ENCODE measurements at places on chromosomes 6 and 20.

GRCh38 chr6:7730784-7731227 is 4.9 kb downstream of the BMP6 start:
- DNase-seq, result no peak

- DNase-seq, result no peak
These were observed 296 bp downstream of the ADNP start for GRCh38 chr20:50930976-50931305.

- no peak for DNase-seq
These were observed 783.4 kb upstream of the CHD6 start for GRCh38 chr20:42401613-42402012.

DNA sequence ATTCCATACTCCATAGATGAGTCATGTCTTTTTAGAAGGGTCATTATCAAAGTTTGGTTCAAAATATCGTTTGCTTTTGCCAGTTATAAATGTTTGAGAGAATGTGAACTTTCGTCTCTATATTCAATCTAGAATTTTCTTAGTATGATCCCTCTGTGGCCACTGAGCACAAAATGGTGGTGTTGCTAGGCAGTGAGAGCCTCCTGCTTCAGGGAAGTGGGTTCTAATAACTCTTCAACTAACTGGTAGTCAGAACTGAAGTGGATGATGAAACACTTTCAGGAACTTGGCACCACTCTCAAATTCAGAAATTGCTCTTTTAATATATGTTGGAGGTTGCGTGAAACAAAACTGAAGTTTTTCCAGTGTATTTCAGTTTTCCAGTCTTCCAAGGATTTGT is 125.0 kb upstream of the DOK5 start:
- no peak for DNase-seq

DNA sequence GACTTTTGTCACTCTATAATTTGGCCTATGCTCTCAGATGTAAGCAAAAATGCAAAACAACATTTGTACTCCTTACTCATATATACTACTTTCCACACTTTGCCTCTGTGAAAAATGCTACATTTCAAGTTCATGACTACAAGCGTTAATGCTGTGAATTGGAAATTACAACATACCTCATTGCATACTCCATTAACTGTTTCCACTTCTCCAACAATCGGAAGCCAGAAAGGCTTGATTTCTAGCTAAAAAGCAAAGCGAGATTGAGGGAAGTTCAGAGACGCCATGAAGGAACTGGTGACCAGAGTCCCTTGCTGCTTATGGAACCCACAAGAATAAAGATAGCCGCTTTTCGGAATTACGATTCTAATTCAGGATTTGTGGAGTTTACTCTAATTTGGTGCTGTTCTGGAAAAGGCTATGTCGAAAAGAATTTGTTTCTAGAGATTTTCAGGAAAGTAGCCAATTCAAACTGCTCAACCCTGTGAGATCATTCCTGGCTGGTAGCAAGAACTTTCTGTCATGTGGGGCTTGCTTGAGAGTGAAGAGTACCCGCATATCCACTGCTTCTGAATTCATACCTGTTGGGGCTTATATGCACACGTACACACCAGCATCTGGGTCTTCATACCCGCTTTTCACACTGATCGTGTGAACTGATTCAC is 98.0 kb upstream of the CITED2 start:
- peak; percentile 25 for DNase-seq

- no peak for DNase-seq
These were observed 897.0 kb upstream of the SLC35B3 start for GRCh38 chr6:9332241-9332780.

DNA sequence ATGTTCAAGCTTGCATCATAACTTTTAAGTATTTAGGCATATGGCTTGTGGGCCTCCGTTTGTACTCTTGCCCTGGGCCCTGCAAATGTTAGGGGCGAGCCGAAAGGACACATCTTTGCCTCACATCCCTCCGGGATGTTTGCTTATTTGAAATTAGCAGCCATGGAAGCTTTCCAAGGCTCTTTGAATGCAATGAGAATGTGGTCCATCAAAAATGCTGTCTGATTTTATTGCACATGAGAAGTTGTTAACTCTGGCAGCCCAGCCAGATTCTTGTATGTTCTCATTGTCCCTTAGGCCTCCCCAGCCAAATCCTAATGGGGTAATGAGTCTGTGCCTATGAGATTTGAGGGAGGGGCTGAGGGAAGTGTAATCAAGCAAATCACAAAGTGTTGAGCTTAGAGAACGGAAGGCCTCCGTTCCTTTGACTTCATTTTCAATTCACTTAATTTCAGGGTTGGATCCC is 261.2 kb upstream of the MARCKS start:
- DNase-seq, result peak; percentile 86

- no peak for DNase-seq
These were observed 127.0 kb downstream of the RNF144B start for GRCh38 chr6:18514180-18514579.

DNA sequence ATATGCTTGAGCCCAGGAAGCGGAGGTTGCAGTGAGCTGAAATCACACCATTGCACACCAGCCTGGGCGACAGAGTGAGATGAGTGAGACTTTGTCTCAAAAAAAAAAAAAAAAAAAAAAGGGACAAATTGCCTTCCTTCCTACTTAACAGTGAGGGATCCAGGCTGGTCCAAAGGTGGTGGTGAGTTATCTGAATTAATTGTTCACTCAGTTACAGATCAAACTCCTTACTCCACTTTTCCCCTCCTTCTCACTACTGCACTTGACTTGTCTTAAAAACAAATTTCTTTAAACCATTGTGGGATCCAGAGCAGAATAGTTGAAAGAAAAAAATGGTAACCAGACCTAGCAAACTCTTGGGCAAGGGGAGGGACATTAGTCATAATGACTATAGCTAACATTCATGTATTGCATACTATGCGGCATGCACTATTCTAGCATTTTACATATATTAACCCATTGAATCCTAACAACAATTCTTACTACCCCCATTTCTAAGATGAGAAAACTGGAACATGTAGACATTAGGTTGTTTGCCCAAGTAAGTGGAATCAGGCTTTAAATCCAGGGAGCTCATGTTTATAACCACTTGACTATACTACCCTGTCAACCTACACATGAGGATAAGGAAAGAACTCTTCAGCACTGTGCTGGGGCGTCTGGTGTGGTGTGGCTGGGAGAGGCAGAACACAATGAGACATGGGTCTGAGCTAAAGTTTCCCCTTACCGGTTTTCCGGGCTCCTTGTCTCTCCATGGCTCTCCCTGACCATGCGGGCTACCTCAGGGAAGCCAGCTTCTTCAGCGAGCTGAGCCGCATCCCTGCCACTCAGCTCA is 1.5 kb downstream of the GPANK1 start:
- DNase-seq, result no peak

DNA sequence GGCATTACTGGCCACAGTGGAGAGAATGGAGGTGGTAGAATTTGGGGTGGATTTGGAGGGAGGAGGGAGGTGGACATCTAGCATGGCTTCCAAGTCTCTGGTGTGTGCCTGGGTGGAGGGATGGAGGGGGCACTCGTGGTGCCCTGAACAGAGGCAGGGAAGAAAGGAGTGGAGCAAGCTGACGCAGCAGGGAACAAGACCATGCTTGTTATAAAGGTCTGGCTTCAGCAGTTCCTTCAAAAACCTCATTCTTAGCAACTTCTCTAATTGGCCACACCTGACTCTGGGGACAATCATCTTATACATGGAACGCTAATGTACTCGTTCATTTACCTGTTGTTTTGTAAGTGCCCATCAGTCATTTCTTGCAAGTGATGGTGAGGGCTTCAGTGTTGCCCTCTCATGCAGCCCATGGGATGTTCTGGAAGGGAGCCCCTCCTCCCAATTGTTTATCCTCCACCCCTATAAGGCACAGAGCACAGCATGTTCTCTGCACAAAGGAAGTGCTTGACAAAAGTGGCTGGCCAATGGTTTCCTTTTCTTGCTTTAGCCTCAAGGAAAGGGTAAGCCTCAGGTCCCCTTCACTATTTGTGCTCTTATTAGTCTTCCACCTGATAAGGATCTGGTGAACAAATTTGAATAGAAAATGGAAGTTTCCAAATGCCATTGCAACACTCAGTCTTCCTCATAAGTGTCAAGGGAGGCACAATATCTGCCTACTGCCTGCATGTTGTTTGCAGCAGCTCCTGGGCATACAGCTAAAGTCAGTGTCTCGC is 39.3 kb downstream of the GFOD1 start:
- DNase-seq, result no peak

- no peak for DNase-seq
These were observed 681.0 kb upstream of the GJE1 start for GRCh38 chr6:141451511-141452353.

- peak; percentile 29 for DNase-seq
These were observed 708 bp downstream of the NRN1 start for GRCh38 chr6:6006006-6006427.

DNA sequence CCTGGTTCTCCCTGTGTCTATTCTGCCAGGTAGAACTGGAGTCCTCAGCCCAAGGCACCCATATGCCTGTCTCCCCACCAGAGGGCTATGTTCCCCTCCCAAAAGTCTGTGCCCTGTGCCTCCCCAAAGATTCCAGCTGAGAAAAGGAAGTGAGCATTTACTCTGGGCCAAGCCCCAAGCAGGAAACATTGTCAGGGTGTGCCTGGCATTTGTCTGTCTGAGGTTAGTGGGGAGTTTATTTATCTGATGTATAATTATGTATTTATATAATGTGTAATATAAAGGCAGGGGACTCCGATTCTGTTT is 5.6 kb downstream of the GDF5 start:
- no peak for DNase-seq

DNA sequence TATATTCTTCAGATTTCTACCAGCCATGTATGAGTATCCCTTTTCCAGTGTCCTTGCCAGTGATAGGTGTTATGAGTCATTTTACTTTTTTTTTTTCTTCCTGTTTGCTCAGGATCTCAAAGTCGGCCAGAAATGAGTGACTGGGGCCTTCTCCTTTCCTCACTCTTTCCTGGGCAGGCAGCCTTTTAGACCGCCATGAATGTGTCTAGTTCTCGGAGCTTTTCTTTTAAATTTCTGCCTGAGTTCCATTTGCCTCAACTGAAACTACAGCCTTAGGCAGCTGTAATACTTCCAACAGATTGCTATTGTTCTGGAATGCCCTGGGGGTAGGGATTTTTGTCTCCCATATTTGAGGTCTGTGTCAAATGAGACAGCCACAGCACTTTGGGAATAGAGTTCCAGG is 83.7 kb downstream of the STXBP5 start:
- no peak for DNase-seq

GRCh38 chr6:111263837-111264236 is 176.5 kb downstream of the SLC16A10 start:
- DNase-seq, result no peak

GRCh38 chr6:9499709-9500108 is 915.2 kb downstream of the TFAP2A start:
- DNase-seq, result no peak

GRCh38 chr20:38640521-38640920 is 38.9 kb downstream of the ARHGAP40 start:
- peak; percentile 51 for DNase-seq

DNA sequence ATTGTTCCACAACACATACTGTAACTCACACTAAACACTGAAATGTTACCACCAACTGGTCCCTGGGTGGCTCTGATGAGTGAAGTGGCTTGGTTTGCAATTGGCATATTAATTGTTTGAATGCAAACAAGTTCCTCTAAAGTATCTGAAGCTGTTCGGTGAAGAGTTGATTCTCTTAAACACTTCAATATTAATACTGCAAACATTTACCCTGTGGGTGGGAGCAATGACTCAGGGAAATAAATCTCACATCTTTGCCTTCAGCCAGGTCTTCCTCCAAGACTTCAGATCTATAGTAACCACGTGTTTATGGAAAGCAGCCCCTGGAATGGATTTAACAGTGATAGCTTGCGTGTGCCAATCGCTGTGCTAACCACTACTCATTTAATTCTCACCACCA is 176.0 kb downstream of the MAFB start:
- DNase-seq, result no peak

DNA sequence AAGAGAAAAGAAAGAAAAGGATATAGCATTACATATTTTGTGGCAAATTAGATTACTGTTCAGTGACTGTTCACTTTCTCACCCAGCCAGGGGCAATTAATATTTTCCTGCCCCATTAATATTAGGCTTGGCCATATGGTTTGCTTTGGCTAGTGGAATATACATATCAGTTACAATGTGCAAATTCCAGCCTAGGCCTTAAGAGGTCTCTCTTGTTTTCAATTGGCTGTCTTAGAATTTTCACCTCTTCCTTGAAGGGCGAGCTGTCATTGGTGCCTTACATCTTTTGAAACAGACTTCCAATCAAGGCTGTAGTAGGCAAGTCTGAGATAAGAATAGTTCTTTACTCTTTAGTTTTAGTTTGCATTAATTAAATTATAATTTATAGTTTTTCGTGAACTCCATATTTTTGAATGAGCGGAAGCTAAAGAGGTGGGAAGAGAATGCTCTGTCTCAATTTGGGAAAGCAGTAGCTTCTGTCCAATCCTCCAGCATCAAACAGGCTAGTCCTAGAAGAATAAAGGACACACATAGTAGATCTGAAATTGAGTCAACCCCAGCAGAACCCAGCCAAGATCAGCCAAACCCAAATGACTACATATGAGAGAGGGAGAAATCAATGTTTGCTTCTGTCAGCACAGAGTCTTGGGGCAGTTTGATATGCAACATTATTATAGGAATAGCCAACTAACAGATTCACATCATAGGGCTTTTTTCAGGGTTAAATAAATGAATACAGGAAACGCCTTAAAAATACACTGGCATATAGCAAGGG is 6.3 kb upstream of the CSNK2A1 start:
- DNase-seq, result no peak

DNA sequence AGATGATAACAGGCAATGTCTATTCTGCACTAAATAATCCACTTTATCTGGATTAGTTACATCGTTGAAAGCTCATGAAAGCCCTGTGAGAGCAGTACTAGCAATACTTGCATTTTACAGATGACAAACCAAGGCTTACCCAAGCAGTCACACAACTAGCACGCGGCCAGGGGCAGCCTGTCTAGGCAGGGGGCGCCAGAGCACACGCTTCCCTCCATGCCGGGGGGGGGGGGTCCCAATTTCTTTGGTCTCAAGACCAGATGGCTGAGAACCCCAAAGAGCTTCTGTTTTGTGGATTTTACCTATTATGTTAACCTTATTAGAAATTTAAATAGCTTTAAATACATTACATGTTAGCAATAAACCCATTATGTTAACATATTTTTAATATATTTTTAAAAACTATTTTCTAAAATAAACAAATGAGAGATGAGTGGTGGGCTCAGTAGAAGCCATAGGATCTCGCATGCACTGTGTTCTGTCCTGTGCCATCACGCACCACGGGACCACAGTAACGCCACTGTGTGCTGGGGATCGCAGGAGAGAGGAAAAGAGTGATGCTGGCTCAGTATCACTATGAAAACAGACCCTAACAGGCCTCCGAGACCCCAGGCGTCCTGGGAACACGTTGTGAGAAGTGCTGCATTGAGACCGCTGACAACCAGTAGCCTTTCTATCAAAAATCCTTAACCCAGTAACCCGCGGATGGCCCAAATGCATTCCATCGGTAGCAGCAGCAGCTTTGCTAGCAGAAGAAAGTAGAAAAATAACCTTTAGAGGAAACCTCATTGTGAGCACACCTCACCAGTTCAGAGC is 5.3 kb upstream of the PRR18 start:
- DNase-seq, result no peak

- DNase-seq, result no peak
These were observed 165.9 kb upstream of the IRAK1BP1 start for GRCh38 chr6:78701407-78701806.

- DNase-seq, result no peak
These were observed 5.5 kb downstream of the MANBAL start for GRCh38 chr20:37295001-37295400.

Data from right hindlimb (tissue), 1 donor.